Renal cortical epithelial cell (primary cell): ENCODE measurements at places on chromosomes 5 and 9. TPM values are rescaled to one million over a fixed set of nuclear protein-coding genes. Genes with fewer than 3 reads are reported as not detected.

NOXA1 gene
- 2.1 and 2.8 TPM in 2 replicates for total RNA-seq

GARIN3 gene
- not detected in 2 replicates for total RNA-seq

FGD3 gene
- 0.35 and 0.52 TPM in 2 replicates for total RNA-seq

MAP3K1 gene
- 35.6 and 67.5 TPM in 2 replicates for total RNA-seq

SPATA6L gene
- 3.8 and 7.3 TPM in 2 replicates for total RNA-seq

DNA sequence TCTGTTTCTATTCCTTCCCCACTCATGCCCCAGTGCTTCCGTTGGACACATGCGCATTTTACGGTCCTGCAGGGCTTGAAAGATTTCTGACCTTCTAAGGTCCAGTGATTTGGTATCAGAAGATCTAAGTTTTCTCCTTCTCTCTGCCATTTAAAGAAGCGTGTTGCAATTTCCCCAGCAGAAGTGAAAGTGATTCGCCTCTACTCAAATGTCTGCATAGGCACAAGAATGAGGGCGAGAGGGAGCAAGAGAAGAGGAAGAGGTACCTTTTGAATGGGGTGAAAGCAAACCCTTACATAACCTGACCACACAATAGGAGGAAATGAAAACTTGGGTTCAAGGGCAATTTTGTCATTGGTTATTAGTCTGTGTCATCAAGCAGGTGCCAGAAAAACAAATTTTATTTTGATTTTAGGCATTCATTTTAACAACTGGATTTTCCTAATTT is 31.7 kb upstream of the NR3C1 start:
- peak; percentile 77 for DNase-seq

DNA sequence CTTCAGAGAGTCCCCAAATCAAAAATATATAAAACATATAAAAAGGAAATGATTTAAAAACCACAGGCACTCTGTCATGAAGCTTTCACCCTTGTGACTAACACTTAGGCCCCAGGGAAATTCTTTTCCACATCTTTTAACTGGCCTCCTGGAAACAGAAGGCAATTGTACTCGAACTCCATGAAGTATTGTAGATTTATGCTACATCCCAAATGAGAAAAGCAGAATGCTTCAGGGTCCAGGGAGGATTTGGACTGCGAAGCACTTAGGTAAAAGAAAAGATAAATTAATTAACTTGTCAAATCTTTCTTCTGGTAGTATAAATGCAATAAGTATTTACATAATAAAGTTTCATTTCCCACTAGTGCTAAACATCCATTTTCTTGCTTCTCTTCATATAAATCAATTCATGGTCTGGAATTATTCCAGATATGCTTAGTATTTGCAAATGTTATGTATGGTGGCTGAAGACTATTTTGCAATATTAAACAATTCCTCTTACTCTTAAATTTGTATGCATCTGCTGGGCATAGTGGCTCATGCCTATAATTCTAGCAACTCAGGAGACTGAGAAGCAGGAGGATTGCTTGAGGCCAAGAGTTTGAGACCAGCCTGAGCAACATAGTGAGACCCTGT is 64.9 kb upstream of the ELL2 start:
- peak; percentile 80 for DNase-seq

- DNase-seq, result peak; percentile 43
These were observed 85.1 kb upstream of the RAI14 start for GRCh38 chr5:34570721-34571676.

DNA sequence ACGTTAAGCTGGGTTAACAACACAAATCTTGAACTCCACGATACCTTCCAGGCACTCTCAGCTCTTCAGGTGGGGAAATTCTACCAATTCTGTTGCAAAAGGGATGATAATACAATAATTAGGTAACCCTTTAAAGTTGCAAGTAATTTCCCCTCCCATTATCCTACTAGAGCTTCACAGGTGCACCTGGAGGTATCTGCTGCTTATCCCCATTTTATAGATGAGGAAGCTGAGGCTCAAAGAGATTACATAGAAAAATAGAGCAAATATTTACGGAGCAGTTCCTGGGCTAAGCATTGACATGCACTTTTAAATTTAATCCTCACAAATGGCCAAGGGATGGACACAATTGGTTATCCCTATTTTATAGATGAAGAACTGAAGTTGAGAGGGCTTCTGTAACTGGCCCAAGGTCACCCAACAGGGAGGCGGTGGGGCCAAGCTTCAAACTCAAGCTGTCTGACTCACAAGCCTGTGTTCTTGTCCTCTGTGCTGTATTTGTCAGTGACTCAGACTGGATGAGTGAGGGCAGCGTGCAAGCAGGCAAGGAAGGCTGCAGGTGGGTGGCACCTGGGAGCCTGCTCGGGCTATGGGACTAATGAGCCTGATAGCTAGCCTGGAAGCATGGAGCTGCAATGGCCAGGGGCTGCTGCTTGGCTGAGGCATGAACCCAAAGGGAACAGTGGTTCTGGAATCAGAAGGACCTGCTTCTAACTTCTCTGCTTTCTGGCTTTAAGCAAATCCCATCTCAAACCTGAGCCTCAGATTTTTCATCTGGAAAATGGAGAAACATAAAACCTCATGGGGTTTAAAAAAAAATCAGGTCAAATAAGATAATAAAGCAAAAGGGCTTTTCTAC is 105.5 kb downstream of the PDE6A start:
- DNase-seq, result peak; percentile 85

GRCh38 chr5:168234133-168234532 is 57.3 kb upstream of the WWC1 start:
- DNase-seq, result peak; percentile 13

- peak; percentile 1 for DNase-seq
These were observed 242.5 kb upstream of the RIOK2 start for GRCh38 chr5:97425511-97425910.

GRCh38 chr5:119078861-119079260 is 8.0 kb downstream of the DMXL1 start:
- no peak for DNase-seq
